Stimulated activated CD4-positive, alpha-beta T cell treated with anti-CD3 and anti-CD28 coated beads, Interleukin-1b, Interleukin-23, amount 100 ng/mL, for 1 hour (primary cell): ENCODE measurements at places on chromosomes 5 and 9.

DNA sequence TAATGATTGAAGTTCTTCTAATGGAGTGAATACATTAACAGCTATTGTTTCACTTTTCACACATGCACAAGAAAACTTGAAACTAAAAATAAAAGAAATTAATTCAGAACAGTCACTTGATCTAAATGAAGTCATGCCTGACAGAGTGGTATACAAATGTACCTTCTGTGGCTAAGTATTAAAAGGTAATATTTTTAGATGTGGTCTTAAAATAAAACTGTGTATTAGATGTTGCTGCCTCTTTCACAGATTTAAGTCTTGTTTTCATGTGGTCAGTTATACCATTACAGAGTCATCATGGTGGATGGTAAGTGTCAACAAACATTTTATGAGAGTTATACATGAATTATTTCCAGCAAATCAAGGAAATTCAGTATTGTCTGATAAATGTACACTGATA is 47.0 kb downstream of the KIAA0825 start:
- DNase-seq = no peak

DNA sequence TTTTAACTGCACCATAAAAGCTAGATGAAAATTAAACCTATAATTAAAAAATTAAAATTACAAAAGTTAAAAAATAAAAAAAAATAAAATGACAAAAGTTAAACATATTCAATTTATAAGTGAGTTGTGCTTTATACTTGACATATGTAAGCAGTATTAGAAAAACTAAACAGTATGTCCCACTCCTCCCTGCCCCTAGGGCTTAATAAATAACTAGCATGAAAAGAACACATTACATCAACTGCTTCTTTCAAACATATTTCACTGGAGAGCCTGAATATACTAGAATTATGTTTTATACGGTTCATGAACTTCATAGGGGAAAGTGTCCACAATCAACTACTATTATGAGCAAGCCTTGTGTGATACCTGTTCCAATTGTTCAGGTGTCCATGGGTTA is 47.6 kb downstream of the ECPAS start:
- DNase-seq = no peak

DNA sequence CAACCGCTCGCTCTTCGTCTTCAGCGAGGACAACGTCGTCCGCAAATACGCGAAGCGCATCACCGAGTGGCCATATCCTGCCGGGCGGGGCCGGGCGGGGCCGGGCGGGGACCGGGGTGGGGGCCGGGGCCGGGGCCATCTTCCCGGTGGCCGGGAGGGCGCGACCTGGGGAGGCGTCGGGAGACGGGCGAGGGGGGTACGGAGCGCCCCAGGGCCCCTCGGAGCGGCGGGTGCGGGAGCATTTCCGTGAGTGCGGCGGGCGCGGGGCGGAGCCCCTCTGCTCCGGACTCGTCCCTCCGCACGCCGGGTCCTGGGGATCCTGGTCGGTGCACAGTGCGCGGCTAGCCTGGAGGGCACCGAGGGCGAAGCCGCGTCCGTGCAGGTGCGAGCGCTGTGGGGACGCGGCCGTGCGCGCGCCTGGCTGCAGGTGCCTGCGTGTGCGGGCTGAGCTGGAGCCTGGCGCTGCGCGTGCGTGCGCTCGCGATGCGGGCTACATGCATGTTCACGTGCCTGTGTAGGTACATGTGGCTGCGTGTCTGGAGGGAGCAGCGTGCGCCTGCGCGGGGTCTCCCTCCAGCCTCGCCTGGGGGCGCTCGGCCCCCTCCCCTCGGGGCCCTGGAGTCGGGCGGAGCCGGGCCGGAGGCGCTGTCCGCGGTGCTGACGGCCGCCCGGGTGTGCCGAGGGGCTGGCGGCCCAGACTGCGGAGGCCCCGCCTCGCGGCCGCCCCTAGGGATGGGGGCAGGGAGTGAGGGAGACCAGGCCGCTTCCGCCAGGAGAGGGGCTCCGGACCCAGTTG is 762 bp downstream of the CACNA1B start:
- DNase-seq = no peak

- no peak for DNase-seq
Measured at GRCh38 chr9:127418037-127418471, 6.1 kb upstream of the ZNF79 start.

DNA sequence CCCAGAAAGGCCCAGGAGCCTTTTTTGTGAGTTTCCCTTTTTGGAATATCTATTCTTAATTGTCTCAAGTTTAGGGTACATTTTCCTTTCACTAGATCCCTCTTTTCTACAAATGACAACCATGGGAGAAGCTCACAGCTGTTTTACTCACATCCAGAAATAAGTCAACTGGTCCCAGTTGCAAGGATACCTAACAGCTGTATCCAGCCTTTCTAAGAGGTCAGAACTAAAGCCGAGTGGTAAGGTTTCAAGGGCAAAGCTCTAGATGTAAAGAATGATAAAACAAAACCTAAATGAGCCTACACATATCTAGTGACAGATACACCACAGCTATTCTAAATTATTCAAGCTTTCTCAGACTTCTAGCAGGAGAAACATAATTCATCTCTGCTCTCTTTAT is 4.4 kb downstream of the FGF10 start:
- DNase-seq = no peak

DNA sequence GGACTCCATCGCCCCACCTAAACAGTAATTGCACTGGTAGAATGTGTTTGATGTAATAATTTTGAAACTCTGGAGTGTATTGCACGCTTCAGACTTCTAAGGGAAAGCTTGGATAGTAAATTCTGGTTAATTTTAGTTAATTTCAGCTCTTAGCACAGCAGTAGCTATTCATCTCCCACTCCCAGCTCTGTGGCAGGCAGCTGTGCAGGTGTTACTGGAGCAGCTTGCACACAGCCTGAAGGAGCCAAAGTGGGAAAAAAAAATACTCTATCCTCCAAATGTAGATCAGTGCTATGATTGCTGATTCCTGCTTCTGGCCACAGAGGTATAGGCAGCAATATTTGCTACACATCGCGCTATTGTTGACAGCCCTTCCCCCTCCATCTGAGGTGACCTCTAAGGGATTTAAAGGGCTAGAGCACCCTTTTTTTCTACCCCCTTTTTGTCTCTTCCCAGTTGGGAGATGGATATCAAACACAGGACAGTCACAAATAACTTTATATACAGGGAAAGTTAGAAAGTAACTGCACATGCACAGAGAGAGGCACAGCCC is 97.4 kb downstream of the KCTD16 start:
- no peak for DNase-seq

- no peak for DNase-seq
Measured at GRCh38 chr9:135821733-135822373, 85.5 kb downstream of the CAMSAP1 start.

DNA sequence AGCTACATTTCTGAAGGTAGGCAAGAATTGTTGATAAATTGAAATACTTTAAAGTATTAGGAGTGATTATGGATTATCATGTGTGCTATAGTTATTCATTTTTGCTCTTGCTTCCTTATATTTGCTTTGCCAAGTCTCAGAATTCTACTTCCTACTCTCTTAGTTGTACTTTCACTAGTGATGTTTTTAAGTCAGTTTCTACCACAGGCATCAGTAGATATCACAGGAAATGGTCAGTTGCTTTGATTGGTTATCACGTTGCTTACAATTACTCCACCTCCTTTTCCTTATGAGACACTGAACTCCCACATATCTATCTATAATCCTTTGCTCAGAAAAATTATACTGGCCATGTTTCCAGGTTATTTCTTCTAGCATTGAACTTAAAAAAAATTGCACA is 472.8 kb downstream of the DMRTA1 start:
- no peak for DNase-seq

- no peak for DNase-seq
Measured at GRCh38 chr5:34415559-34416198, 240.4 kb upstream of the RAI14 start.
